ENCODE measurements at places on chromosomes 13 and 19. TPM values are rescaled to one million over a fixed set of nuclear protein-coding genes. Genes with fewer than 3 reads are reported as not detected.

Gene CYP2A7
- total RNA-seq = not detected

Gene PDE4A
- total RNA-seq = 4.7 TPM

Gene URAD
- total RNA-seq = not detected

Gene ZNF835
- 5.0 TPM for total RNA-seq

Gene ZNF85
- total RNA-seq = 11.6 TPM

Gene MYBPC2
- 59.5 TPM for total RNA-seq

Gene LILRB5
- total RNA-seq = 4.1 TPM

Gene ZNF20
- 1.6 TPM for total RNA-seq

Gene CD79A
- 3.5 TPM for total RNA-seq

Gene FFAR1
- total RNA-seq = not detected

Gene CEACAM4
- total RNA-seq = not detected

Gene ZNF730
- total RNA-seq = 8.6 TPM

Gene GPR12
- total RNA-seq = 0.10 TPM

Gene LILRB2
- total RNA-seq = 0.72 TPM

Gene FGF14
- total RNA-seq = 0.21 TPM

Gene LCP1
- 19.5 TPM for total RNA-seq

Gene LGALS16
- not detected for total RNA-seq

Gene SIGLEC12
- not detected for total RNA-seq

Gene GIPC3
- total RNA-seq = 0.21 TPM

Gene ZNF560
- total RNA-seq = not detected

Gene FAM216B
- total RNA-seq = not detected

Gene RNF17
- total RNA-seq = not detected

Gene CNFN
- 1.6 TPM for total RNA-seq

Gene CGB1
- total RNA-seq = not detected

All from tongue (tissue), 3 donors.